ENCODE measurements at places on chromosomes 11 and 22.

- peak; percentile 69 for DNase-seq
Observed at GRCh38 chr22:45454275-45454674, 40.8 kb downstream of the RIBC2 start.

DNA sequence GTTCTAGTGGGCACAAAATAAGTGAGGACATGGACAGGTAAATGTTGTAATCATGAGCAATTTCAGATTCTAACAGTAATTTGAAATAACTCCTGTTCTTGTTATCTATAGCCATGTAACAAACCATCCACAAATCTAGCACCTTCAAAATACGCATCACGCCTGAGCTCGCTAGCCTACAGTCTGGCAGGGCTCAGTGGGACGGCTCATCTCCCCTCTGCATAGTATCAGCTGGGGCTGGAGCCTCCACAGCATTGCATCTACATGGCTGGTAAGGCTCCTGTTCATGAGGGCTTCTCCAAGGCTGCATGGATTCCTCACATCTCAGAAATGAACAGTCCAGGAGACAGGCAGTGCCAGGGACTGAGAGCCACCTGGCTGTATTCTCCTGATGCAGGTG lies 112.6 kb downstream of the KCNQ1 start:
- DNase-seq = no peak

DNA sequence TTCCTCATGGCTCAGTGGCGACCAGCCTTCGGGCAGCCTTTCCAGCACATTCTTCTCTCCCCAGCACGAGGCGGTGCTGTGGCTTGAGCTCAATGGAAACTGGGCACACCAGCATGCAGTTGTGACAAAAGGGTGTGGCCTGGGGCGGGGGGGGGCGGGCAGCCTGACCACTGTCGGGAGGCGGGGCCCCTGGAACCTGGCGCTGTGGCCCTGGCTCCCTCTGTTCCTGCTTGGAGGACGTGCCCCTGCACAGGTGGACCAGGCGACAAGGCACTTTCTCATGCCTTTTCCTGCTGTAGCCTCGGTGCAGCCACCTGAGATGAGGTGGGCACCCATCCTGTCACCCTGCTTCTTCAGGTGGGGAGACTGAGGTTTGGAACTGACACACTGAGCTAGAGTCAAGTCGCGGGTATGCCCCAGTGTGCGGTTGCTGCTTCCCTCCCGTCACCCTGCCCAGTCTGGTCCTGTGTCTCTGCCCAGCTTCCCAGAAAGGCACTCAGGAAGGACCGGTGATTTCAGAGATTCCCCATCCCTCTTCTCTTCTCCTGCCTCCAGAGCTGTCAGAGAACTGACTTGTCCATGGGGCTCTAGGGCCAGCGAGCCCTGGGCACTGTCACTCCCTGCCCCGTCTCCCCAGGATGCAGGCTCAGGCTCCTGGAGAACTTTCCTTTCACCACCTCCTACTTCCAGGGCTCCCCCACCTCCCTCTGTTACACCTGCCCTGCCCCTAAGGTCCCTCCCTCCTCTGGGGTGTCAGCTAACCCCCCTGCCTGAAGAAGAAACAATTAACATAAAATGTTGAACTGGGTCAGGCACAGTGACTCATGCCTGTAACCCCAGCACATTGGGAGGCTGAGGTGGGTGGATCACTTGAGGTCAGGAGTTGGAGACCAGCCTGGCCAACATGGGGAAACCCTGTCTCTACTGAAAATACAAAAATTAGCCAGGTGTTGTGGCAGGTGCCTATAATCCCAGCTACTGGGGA lies 9.9 kb downstream of the B3GAT1 start:
- no peak for DNase-seq

- no peak for DNase-seq
Observed at GRCh38 chr22:46050916-46051614, 74.1 kb upstream of the WNT7B start.

All from AG08395 (cell line).